Bronchial epithelial cell (primary cell): ENCODE measurements at places on chromosomes 1 and 21. TPM values are rescaled to one million over a fixed set of nuclear protein-coding genes. Genes with fewer than 3 reads are reported as not detected.
A peak's percentile ranks its signal among the peaks of the same experiment; 100 is the strongest.

The LCE1C gene
- total RNA-seq, result 0.26 TPM in 1 of 2 replicates, not detected in the other

The PLPP3 gene
- 2.2 and 3.4 TPM in 2 replicates for total RNA-seq

The POGK gene
- total RNA-seq, result 22.0 and 32.4 TPM in 2 replicates

The TSSK3 gene
- total RNA-seq, result 0.26 and 0.64 TPM in 2 replicates

DNA sequence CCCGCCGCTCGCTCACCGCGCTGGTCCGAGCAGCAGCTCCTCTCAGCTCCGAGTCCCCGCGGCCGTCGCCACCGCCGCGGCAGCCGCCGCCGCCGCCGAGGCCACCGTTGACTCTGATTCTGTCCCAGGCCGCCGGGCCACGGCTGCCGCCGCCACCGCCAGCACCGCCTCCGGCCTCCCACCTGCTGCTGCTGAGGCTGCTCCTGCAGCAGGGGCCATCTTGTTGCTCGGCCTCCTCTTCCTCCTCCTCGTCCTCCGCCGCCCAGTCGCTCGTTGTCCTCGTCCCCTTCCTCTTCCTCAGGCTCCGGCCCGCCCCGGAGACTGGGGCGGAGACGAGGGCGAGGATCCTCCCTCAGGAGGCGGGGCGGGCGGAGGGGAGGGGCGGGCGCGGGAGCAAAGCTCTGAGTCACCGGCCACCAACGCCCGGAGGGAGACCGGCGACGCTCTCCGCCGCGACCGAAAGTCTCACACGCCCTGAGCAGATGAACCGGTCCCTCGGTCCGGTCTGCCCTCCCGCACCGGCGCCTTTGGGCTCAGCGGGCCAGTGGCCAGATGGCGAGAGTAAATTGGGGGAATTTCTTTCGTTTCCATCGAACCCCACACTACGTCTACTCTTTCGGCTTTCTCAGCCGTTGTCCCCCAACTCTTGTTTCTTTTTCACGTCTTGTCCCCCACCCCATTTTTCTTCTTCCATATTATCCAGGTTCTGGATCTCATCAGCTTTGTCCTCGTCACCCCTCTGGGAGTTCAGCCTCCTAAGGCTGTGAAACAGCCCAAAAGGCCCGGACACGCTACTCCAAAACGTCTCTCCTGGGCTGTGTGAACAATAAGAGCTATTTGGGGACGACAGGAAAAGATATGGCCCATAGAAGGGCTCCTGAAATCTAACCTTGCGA is at the start of gene RC3H1:
TSS of gene RC3H1 (minus strand) at position 278 of the 896 bp plus-strand sequence. CDS start 29,372 bp downstream, outside the sequence.
- peak; percentile 63 for DNase-seq

GRCh38 chr1:65558215-65558614 is 137.7 kb downstream of the LEPR start:
- DNase-seq, result peak; percentile 26

GRCh38 chr1:199780948-199781670 is 246.4 kb upstream of the NR5A2 start:
- DNase-seq, result peak; percentile 72

DNA sequence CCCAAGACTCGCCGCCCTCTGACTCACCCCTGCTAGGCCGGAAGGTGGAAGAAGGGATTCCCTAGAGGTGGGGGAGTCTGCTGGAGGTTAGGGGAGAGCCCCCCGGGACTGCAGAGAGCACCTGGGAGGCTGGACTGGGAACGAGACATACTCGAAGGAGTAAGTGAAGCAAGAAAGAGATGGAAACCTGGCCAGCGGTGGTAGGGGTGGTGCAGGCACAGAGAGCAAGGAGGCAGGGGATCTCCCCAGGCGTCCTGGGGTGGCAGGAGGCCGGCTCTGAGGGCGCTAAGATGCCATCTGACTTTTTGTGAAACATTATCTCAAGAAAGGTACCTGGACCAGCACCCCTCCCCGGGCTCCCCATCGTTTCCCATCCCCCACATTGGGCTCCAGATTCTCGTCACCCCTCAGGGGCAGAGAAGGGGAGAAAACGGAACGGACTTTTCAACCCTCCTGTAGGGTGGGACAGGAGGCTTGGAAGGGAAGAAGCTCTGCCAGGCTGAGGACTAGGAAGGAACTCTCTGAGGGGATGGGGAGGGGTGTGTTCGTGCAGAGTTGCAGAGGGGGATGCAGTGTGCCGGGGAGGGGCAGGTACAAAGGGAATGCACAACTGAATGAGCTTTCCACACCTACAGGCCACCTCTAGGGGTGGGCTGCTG is 708 bp downstream of the CHRNB2 start:
- DNase-seq, result no peak

- peak; percentile 13 for DNase-seq
These were observed 5.0 kb upstream of the H6PD start for GRCh38 chr1:9229549-9229948.

- no peak for DNase-seq
These were observed 141.9 kb upstream of the MAP1LC3C start for GRCh38 chr1:242140836-242141235.
